NCI-H82 (cell line): ENCODE measurements at places on chromosomes 6 and 20.
A peak's percentile ranks its signal among the peaks of the same experiment; 100 is the strongest.

DNA sequence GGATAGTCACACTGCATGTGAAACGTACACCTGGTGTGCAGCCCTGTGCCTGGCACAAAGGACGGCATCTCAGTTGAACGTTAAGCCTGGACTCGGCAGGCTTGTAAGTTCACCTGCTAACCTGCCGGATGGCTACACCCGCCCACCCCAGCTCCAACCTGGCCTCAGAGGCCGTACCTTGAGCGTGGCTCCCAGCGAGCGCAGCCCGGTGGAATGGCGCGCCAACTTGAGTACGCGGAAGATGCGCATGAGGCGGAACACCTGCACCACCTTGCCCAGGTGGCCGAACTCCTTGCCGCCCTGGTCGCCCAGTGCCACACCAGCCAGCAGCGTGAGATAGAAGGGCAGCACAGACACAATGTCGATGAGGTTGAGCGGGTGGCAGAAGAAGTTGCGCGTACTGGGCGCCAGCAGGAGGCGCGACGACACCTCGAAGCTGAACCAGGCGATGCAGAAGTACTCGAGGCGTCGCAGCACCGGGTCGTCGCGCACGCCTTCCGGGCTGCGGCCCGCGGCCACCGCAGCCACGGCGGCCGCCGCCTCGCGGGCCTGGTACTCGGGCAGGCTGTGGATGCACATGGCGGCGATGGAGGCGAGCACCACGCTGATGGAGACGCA, 3.3 kb downstream of the KCNS1 start:
- DNase-seq: no peak

- DNase-seq: no peak
Measured at GRCh38 chr6:21612067-21612745, 18.7 kb downstream of the SOX4 start.

- DNase-seq: no peak
Measured at GRCh38 chr6:78999737-79000136, 78.3 kb downstream of the PHIP start.

- no peak for DNase-seq
Measured at GRCh38 chr6:43457643-43458042, 2.3 kb upstream of the DLK2 start.

DNA sequence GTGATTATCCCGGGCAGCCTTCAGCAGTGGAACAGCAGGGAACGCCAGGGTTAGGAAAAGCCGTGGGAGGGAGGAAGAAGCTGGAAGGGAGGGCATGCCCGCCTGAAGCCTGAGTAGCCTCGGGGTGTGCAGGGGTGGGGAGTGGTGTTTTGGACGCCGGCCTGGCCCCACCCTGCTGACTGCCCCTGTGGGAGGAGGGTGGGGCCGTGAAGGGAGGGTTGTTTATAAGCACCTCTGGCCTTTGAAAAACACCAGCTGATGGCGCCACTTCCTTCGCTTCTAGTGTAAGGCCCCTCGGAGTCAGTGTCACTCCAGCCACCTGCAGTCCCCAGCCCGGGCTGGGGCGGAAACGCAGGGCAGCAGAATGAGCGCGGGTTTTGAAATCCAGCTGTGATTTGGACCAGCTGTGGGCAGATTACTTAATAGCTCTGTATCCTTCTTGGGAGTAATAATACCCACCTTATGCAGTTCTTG, 52.8 kb upstream of the BMP6 start:
- DNase-seq: peak; percentile 9

- DNase-seq: no peak
Measured at GRCh38 chr6:168221000-168221399, 98.6 kb downstream of the DACT2 start.

GRCh38 chr20:58989196-58989595, 8.1 kb downstream of the NELFCD start:
- no peak for DNase-seq
